T-cell (primary cell): ENCODE measurements at places on chromosomes 13 and 19. TPM values are rescaled to one million over a fixed set of nuclear protein-coding genes. Genes with fewer than 3 reads are reported as not detected.
A peak's percentile ranks its signal among the peaks of the same experiment; 100 is the strongest.

GRCh38 chr13:54029226-54029625 lies 1000.6 kb downstream of the OLFM4 start:
- no peak for DNase-seq
- H3K27me3 ChIP-seq: no peaks in the 10 kb centered on the region
- H3K27ac ChIP-seq: no peak overlapping the region
- H3K4me1 ChIP-seq: no peaks in the 10 kb centered on the region
- H3K36me3 ChIP-seq: no peaks in the 10 kb centered on the region

GPR183 gene
- 152 TPM for total RNA-seq

ZNF793 gene
- total RNA-seq: 3.1 TPM

CEACAM7 gene
- total RNA-seq: not detected

- H3K27ac ChIP-seq: no peak overlapping the region
- H3K36me3 ChIP-seq: no peaks in the 10 kb centered on the region
Observed at GRCh38 chr13:50700664-50701305, 142.7 kb downstream of the DLEU7 start.

- H3K27ac ChIP-seq: no peak overlapping the region
- no peak overlapping the region for H3K4me3 ChIP-seq
- H3K4me1 ChIP-seq: no peaks in the 10 kb centered on the region
- no peaks in the 10 kb centered on the region for H3K27me3 ChIP-seq
- H3K36me3 ChIP-seq: no peaks in the 10 kb centered on the region
Observed at GRCh38 chr13:33199289-33199850, 86.2 kb downstream of the STARD13 start.

- H3K36me3 ChIP-seq: no peaks in the 10 kb centered on the region
- no peak overlapping the region for H3K27ac ChIP-seq
- no peak overlapping the region for H3K4me3 ChIP-seq
- no peaks in the 10 kb centered on the region for H3K4me1 ChIP-seq
Observed at GRCh38 chr13:74204602-74205312, 70.6 kb upstream of the KLF12 start.

ZNF724 gene
- total RNA-seq: 6.5 TPM

KLK7 gene
- not detected for total RNA-seq

DNA sequence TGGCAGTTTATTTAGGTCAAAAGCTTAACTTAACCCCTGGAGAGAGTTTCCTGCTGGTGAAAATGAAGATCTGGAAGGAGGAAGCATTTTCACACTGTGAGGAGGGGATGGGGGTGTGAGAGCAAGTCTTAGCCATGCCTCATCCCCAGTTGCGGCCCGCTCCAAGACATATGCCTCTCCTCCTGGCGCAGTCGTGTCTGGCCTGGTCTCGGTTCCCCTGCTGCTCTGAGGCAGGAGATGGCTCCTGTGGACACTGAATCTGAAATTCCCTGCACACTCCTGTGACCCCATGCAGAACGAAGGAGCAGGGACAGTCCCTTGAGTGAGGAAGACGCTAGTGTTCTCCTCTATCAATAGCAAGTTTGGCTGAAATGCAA lies 360 bp upstream of the ZNF69 start:
- H3K27me3 ChIP-seq: no peaks in the 10 kb centered on the region
- H3K4me3 ChIP-seq: peak overlapping the region; percentile 77
- H3K36me3 ChIP-seq: no peaks in the 10 kb centered on the region
- H3K27ac ChIP-seq: peak overlapping the region; percentile 59

CNFN gene
- total RNA-seq: not detected

GPC6 gene
- total RNA-seq: 0.06 TPM

SLC46A3 gene
- 13.8 TPM for total RNA-seq

DNA sequence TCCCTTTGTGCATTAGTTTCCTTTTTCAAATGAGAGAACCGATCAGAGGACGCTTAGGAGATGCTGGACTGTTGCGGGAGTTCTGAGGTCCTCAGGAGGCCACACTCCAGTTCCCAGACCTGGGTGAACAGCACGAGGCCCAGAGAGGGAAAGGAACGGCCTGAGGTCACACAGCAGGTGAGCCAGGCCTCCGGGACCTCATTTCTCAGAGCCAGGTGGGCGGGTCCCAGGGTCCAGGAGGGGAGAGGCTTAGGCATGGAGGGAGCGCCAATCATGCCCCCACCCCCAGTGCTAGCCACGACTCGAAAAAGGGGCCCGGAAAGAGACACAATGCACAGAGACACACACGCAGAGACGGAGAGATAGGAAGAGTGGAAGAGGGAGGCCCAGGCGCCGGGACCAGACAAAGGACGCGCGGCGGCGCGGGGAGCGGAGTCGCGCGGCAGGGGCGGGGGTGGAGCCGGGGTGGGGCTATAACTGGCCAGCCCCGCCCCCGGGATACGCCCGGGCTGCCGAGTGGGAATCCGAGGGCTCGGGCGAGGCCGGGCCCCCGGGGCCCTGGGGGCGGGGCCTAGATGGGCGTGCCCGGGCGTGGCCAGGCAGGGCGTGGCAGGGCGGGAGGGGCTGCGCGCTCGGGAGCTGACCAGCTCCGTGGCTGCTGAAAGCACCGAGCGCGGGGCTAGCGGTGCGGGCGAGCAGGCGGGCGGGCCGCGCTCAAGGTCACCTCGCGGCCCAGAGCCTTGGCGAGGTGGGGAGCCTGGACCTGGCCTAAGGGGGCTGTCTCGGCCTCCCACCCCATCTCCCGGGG lies 1.6 kb downstream of the ELAVL3 start:
- H3K27me3 ChIP-seq: peaks cover 48% of the 10 kb centered on the region
- H3K27ac ChIP-seq: no peak overlapping the region
- no peaks in the 10 kb centered on the region for H3K36me3 ChIP-seq
- DNase-seq: no peak

DNA sequence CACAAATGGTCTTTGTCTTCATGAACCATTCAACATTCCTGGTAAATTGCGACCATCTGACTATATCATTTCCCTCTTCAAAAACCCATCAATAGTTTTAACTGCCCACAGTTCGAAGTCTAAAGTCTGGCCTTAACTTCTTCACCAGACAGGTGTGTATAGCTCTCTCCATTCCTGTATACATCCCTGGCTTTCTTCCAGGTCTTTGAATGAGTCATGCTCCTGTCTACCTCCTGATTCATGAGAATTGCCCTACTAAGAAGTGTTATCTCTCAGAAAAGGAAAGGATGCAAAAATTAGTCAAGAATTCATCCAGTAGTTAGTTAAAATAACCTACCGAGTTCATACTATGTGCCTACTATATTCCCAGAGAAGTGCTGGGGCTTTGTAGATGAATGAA lies 225.0 kb downstream of the TBC1D4 start:
- no peaks in the 10 kb centered on the region for H3K36me3 ChIP-seq
- H3K27me3 ChIP-seq: no peaks in the 10 kb centered on the region
- no peak for DNase-seq
- H3K27ac ChIP-seq: no peak overlapping the region
- H3K4me1 ChIP-seq: no peaks in the 10 kb centered on the region

DNA sequence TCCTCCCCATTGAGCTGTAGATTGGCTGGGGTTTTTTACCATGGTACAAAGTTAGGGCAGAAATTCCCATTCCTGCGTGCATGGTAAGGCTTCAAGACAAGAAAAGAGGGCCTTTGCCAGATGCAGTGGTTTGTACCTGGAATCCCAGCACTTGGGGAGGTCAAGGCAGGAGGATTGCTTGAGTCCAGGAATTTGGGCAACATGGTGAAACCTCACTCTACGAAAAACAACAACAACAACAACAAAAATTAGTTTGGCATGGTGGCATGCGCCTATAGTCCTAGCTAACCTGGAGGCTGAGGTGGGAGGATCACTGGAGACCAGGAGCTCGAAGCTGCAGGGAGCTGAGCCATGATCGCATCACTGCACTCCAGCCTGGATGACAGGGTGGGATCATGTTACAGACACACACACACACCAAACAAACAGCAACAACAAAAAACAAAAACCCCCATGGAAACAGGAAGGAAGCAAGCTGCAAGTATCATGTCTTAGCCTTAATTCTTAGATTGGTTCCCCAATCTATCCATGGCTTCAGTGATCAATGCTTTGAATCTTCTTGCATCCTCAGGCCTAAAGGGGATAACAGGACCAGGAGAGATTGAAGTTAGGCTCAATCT lies 5.5 kb upstream of the WTIP start:
- DNase-seq: no peak
- no peak overlapping the region for H3K4me3 ChIP-seq
- no peak overlapping the region for H3K27ac ChIP-seq
- no peaks in the 10 kb centered on the region for H3K36me3 ChIP-seq
- H3K27me3 ChIP-seq: peaks cover 16% of the 10 kb centered on the region
- H3K4me1 ChIP-seq: no peaks in the 10 kb centered on the region

KLF1 gene
- 0.67 TPM for total RNA-seq
